ENCODE measurements at places on chromosomes 16 and 17.

- no peak for DNase-seq
Observed at GRCh38 chr16:70786020-70786755, 14.8 kb downstream of the VAC14 start.

GRCh38 chr16:30530163-30531037 is 4.0 kb upstream of the ZNF768 start:
- DNase-seq: no peak

DNA sequence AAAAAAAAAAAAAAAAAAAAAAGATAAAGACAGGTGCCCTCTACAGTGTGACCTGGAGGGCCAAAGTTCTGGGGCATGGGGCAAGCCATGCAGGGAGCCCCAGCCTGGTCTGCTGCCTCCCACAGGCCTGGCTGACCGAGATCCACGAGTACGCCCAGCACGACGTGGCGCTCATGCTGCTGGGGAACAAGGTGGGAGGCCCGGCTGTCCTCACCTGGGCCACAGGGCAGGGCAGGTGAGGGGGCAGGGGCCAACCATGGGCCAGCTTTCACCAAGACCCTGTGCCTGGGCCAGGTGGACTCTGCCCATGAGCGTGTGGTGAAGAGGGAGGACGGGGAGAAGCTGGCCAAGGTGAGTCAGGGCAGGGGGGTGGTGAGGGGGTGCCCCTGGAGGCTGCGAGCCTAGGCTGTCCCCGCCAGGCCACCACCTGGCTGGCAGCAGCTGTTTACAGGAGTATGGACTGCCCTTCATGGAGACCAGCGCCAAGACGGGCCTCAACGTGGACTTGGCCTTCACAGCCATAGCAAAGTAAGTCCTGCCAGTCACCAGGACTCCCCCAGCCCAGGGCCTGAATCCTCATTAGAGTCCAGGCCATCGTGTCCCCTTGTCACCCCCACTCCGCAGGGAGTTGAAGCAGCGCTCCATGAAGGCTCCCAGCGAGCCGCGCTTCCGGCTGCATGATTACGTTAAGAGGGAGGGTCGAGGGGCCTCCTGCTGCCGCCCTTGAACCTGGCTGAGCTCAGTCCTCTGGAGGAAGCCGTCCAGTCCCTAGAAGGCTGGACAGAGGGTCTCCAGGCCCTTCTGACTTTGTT is 2.7 kb upstream of the TRAF7 start:
- peak; percentile 40 for DNase-seq

DNA sequence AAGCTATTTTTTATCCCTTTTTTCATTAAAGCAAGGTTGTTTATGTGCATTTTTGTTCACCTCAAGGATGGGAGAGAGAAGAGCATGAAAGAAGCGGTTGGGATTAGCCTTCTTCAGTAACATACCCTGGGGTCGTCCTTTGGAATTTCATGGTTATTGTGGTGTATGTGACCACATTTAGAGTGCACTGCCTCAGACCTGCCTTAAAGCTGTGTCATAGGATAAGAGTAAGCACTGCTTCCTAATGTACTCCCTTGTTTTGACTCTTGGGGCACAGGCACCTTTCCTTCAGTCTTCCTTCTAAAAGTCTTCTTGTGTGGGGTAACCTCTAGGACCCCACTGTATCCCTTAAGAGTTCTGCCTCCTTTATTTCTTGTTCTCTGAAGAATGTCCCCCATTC is 28.9 kb downstream of the TNRC6A start:
- no peak for DNase-seq

- DNase-seq: peak; percentile 36
Observed at GRCh38 chr17:5437721-5438317, 1.1 kb downstream of the C1QBP start.

GRCh38 chr17:40699371-40699770 is 4.2 kb downstream of the KRT24 start:
- DNase-seq: no peak

- peak; percentile 32 for DNase-seq
Observed at GRCh38 chr16:71916397-71916920, 21.1 kb downstream of the IST1 start.

DNA sequence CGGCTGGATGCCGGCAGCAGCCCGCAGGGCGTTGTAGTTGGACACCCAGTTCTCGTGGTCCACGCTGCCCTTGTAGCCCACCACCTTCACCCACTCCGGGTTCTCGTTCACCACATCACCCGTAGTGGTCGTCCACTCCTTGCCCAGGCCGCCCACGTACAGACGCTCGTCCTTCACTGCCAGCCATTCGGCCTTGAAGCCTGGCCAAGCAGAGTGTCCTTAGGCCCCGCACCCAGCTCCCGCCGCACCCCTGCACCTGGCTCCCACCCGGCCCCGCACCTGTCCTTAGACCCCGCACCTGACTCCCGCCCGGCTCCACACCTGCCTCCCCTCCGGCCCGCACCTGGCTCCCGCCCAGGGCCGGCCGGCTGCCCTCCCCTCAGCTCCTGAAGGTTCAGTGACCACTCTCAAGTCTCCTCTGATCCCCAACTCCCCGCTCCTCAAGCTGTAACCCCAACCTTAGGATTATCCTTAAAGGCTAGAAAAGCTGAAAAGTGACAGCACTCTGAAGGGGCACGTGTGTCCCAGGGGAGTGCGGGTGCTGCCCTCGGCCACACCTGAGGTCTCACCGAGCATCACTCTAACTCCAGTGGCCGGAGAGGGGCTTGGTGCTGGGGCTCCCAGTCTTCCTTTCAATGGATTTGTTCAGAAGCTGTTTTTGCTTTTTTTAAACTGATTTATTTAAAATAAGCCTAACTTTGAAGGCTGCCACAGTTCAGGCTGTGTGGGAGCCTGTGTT is 14.4 kb downstream of the CANT1 start:
- DNase-seq: no peak

- DNase-seq: peak; percentile 65
Observed at GRCh38 chr17:37570527-37571093, 38.6 kb downstream of the SYNRG start.

GRCh38 chr16:89100601-89101302 is 7.1 kb downstream of the ACSF3 start:
- DNase-seq: no peak

DNA sequence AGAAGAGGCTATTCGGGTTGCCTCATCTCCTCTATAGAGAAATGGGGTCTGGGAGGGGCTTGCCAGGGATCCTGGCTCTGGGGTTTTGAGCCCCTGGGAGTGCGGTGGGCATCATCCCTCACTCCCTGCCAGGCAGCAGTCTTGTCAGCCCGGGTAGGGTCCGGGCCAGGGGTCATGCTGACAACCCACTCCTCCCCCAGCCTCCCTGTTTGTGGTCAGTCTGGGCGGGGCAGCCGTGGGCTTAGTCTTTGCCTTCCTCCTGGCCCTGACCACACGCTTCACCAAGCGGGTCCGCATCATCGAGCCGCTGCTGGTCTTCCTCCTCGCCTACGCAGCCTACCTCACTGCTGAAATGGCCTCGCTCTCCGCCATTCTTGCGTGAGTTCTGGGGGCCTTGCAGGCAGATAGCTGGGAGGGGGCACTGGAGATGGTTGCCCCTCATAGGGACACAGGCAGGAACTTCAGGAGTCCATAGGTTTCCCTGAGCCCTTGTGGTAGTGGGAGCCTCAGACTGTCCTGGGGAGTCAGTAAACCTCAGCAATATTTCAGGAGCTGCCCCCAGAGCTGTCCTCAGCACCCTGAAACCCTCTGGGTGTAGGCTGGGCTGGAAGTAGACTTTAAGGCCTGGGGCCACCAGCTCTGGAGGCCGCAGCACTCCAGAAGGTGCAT is 6.9 kb downstream of the SLC9A5 start:
- no peak for DNase-seq

DNA sequence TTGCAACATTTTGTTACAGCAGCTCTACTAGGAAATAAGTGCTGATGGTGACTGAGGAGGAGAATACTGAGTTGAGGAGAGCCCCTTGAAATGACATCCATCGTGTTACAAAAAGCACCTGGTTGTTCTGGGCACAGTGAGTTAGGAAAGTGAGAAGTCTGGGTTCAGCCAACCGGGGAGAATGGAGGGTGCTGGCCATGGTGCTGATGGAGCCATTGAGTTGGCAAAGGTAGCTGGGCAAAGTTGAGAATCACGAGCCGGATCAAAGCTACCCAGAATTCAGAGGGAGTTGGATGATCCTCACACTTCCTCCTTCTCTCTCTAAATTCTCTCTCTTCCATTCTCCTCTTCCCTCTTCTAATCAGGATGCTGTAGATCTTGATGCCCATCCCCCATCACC is 35.0 kb upstream of the ASIC2 start:
- DNase-seq: peak; percentile 3

- DNase-seq: peak; percentile 18
Observed at GRCh38 chr17:46977348-46977747, 1.7 kb downstream of the RPRML start.

GRCh38 chr17:45302649-45303173 is 14.1 kb downstream of the MAP3K14 start:
- peak; percentile 76 for DNase-seq

GRCh38 chr17:82931699-82932517 is 92.1 kb upstream of the ZNF750 start:
- DNase-seq: peak; percentile 97

DNA sequence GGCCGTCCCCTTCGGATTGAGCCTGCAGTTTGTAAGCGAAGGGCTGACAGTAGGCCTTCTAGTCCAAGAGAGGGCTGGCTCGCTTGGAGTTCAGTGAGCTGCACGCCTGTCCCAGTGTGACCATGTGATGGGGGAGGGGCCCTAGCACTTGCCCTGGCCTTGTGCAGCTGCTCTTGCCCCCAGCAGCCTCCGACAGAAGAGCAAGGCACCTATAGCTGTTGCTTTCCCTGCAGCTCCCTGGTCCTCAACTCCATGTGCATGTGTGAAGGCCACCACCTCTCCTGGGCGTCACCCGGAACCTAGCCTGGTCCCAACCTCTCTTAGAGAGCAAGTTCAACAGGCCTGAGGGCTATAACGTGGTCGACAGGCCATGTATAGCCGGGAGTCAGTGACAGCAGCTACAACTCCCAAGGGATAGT is 5.6 kb downstream of the SPHK1 start:
- DNase-seq: no peak

GRCh38 chr16:23952128-23952970 is 116.6 kb downstream of the PRKCB start:
- DNase-seq: peak; percentile 1

GRCh38 chr17:17481860-17482259 is 5.1 kb downstream of the MED9 start:
- DNase-seq: no peak

- DNase-seq: no peak
Observed at GRCh38 chr16:70758786-70759185, 42.2 kb downstream of the VAC14 start.

DNA sequence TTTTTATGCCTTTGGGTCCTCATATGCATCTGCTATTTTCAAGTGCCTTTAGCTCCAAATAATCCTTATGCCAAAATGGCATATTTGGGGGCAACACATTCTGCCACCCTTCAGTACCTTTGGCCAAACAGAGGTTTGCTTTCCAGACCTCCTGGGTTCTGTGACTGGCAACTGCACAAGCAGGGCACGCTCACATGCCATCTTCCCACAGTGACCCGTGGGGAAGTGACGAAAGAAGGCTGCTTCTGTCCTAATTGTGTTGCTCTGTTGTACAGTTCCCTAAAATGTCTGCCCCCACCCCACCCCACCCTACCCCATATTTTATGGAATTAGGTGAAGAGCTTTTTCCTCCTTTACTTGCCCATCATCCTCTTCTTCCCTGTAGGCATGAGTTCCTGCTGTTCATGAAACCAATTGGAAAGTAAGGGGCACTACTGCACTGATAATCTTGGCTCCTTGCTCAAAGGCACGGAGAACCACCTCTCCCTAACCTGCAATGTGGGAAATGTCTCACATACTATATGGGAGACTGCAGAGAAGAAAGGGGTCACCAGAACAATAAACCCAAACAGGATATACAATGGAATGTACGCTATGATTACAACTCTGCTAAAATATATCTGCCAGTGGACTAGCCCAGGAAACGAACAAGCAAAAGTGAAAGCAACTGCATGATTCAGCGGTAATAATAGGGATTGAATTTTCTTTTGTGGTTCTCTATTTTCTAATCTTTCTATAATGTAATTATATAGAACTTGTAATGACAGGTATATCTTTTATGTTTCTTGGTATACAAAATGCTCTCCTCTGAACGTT is 3.3 kb upstream of the SLFN12L start:
- peak; percentile 25 for DNase-seq

DNA sequence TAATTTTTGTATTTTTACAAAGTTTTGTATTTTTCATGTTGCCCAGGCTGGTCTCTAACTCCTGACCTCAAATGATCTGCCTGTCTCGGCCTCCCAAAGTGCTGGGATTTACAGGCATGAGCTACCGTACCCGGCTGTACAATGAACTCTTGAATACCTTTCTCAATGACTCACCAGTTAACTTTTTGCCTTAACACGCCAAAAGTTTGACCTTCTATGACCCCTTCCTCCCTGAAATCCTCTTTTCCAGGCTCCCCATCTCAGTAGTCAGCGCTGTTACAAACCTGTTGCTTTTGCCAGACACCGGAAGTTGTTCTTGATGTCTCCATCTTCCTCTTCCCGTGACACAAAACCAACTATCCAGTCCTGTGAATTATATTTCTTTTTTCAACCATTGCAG is 158.1 kb upstream of the ASIC2 start:
- no peak for DNase-seq

GRCh38 chr16:25256695-25257469 is 763 bp downstream of the ZKSCAN2 start:
- DNase-seq: no peak

GRCh38 chr17:33970279-33970678 is 284.8 kb upstream of the CCL2 start:
- no peak for DNase-seq

GRCh38 chr17:65446838-65447526 is 114.5 kb downstream of the AXIN2 start:
- DNase-seq: peak; percentile 42

DNA sequence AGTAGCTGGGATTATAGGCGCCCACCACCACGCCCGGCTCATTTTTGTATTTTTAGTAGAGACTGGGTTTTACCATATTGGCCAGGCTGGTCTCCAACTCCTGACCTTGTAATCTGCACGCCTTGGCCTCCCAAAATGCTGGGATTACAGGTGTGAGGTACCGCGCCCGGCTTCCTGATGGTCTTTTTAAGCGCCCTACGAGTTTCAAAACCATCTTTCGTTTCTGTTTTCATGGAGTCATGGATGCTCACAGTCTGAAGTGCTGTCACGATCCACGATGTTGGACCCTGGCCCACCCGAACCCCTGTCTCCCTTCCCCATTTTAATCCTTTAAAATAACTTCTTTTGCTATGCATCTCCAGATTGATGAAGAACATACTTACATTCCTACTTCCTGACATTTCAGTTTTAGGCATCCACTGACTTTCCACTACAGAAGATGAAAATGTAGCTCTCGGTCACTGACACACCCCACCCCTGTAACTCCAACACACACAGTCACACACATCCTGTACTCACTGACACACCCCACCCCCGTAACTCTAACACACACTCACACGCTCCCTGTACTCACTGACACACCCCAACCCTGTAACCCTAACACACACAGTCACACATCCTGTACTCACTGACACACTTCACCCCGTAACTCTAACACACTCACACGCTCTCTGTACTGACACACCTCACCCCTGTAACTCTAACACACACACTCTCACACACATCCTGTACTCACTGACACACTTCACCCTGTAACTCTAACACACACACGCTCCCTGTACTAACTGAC is 22.6 kb upstream of the WDR45B start:
- DNase-seq: peak; percentile 5

All from fibroblast of mammary gland (primary cell).